SK-N-SH treated with all-trans-retinoic acid at 6 μM for 48 hours (cell line): ENCODE measurements at places on chromosomes 2 and 18.

DNA sequence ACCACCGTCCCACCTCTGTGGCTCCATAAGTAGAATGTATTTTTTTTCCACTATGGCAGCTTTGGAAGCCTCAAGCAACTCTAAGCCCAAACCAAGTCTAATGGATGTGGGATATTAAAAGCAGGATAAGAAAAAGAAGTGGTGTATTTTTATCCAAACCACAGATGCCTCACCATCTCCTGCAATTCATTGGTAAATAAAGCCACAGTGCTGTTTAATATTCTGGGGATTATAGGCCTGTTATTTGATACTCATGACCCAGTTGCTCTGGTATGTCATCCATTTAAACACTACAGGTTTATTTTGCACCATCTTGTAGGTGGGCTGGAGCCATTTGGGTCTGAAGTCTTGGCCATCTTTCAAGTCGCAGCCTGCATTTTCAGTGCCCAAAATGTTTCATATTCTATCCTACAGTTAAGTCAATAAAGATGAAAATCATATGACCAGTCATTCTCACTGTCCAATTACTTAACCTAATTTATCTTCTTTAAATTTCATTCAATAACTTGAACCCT, 279.5 kb upstream of the EPHA4 start:
- no peak for ATAC-seq

DNA sequence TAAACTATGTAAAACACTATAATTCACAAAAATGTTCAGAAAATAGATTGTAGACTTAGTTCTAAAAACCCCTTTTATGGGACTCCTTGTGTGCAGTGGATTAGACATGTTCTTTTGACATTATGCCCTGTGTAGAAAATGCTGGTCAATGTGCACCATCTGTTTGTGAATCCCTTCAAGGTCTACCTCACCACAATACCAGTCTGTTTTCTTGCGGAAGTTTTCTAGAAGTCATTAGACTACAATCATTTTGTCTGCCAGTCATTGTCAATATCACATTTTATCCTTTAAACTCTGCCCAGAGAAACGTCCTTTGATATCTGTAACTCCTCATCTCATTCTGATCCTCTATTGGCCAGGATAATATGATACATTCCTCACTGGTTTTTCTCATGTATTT, 7.8 kb downstream of the ITGA4 start:
- no peak for ATAC-seq

DNA sequence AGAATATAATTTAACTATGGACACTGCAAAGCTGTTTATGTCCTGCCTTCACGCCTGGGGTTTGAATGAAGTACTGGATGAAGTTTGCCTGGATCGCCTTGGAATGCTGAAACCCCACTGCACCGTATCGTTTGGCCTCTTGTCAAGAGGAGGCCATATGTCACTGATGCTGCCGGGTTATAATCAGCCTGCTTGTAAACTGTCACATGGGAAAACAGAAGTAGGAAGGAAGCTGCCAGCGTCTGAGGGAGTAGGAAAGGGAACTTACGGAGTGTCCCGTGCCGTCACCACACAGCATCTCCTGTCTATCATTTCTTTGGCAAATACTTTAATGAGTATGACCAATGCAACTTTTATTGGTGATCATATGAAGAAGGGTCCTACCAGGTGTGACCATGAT, 105.8 kb downstream of the WDR7 start:
- no peak for ATAC-seq

DNA sequence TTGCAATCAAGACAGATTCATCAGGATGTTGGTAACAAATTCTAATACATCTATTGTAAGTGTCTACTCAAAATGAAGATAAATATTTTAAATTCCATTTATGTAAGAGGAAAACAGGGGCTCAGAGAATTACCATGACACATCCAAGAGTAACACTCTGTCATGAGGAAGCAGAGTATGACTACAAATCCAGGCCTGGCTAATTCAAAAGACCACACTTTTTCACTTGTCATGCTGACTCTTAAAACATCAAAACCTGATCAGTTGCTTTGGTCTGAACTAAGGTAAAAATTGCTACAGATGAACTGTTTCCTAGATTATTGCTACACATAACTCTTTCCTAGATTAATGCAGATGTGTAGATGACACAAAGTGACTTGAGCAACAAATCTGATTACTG, 880.6 kb downstream of the TSN start:
- ATAC-seq: no peak

DNA sequence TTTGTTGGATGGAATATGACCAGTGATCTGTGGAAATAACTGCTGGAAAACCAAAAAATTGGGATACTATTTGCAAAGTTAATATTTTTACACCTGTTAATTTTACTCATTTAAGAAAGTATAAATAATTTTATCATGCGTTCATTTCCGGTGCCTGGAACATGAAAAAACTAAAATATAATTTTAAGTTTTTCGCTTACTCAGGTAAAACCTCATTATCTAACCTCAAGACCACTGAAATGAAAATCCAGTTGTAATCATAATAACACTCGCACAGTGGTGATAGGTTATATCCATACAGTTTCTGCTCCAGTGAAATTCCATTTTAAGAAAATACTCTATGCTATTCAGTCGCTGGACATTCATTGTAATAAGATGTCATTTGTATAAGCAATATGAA, 517.9 kb downstream of the DPP10 start:
- no peak for ATAC-seq

DNA sequence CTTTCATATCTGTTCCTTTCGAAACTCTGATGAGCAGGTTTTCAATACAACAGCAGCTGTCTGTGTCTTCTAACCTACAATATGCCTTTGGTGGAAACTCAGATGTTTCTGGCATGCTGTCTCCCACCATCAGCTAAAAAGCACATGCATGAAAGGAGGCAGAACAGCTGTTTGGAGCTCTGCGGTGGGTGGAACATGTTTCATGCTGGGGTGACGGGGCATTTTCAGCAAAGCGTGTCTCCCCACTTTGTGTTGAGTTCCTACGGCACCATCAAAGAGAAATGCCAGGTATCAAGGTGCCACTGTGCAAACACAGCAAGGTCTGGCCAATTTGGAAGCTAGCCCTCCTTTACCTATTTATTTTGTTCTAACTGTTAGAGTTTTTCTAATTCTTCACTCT, 290.1 kb downstream of the CLIP4 start:
- ATAC-seq: no peak

DNA sequence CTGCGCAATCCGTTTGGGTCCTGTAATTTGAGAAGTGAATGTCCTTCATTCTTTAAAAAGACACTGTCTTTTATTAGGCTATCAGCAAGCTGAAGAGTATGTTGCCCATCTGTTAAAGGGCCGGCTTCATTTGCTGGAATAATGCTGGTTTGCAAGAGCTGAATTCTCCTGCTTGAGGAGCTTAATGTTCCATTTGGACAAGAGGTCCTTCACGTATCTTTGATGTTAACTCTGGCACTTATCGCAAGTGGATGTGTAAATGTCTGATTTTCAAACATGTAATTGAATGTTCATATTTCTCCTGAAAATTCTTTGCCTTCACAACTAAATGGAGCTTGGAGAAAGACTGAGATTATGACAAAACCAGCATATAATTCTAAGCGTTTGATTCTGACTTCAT, 280.8 kb upstream of the NRP2 start:
- no peak for ATAC-seq

GRCh38 chr2:188324067-188324466, 32.4 kb downstream of the GULP1 start:
- ATAC-seq: 0 out of 3 replicates have a peak, but pooled peaks have one; percentile 10

- peak; percentile 86 for ATAC-seq
Observed at GRCh38 chr2:112493858-112494648, 12.1 kb downstream of the TTL start.

GRCh38 chr18:3157606-3158005, 62.2 kb downstream of the MYOM1 start:
- ATAC-seq: no peak

DNA sequence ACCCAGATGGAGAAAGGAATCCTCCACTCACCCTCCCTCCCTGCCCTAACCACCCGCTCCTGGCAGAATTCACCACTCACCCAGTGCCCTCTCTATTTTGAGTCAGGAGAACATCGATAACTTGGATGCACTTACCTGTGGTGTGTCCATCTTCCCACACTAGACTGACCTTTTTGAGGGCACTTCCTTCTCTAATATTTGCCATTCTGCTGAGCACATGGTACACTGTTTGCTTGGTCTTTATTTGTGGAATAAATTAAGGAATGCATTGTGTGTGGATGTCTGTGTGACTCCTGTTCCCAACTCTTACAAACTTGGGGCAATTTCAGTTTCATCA, 133.7 kb downstream of the ACKR3 start:
- ATAC-seq: no peak

GRCh38 chr2:40016151-40016885, 237.3 kb upstream of the THUMPD2 start:
- ATAC-seq: no peak

DNA sequence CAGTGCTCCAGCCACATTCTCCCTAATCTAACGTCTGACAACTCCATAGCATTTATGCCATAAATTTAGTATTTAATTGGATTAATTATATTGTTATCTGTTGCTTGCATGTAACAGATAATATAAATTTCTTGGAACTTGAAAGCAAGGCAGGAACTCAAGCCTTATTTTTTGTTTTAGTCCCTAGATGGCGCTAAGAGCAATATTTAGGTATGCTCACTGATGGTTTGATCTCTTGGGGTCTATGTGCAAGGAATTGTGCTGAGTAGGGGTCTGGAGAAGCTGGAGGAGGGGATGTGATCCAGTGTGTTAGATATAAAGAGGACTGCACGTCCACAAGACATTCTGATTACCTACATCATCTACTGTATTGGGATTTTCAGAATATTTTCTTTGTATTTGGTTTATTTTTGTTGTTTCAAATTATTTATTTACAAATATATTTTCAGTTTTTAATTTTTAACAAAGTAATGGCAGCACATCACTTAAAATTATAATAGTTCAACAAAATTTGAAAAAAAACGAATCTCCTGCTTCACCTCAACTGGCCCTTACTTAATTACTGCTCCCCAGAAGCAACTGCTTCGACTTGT, 32.8 kb downstream of the KATNAL2 start:
- ATAC-seq: no peak

DNA sequence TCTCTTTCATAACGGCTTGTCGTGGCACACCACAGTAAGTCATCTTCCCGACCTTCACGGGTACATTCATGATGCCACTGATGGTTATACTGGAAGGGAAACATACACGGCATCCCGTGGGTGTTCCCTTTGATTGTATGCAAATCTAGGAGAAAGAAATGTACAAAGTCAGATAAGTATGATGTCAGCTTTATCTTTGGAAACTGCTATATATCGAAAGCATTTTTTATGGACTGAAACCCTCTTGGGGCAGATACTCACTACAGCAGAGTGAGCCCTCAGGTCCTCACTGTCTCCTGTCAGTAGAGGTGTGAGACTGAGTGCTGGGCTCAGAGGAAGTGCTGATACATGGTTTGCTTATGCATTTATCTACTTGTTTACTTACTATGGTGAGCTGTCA, 20.4 kb downstream of the PLA2R1 start:
- no peak for ATAC-seq

DNA sequence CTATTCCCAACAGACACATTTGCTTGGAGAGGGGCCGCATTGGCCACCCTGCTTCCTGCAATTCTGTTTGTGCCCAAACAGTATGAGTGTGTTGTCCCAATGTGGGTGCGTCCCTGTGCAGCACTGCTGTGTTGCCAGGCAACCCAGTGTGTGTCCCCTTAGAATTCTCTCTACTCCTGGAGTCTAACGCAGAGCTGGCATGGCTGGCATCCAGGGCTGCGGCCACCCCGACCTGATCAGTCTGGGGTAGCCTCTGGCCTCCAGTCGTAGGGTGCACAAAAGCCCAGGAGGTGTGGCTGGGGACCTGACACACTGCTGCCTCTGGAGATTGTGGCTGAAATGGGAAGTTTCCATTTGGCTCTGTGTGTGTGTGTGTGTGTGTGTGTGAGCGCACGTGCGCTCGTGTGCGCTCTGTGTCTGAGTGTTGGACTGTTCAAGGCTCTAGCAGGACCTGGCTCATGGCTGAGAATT, 48.0 kb downstream of the TEX44 start:
- ATAC-seq: no peak; the same call in 2 of the 3 replicates

DNA sequence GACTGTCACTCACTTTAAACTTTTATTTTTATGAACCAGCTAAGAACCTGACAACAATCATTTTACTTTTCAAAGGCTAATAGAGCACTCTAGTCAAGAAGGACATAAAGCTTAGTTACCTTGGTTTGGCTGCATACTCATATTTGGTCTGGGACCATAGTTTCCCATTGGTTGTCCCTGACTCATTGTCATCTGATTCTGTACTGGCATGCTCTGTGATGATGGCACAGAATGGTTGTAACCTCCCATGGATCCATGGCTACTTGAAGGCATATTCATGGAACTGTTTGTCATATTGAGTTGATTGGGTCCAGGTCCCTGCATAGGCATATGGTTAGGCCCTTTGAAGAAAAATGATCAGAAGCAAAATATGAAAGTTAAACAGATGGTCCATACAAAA, 37.9 kb downstream of the SS18 start:
- no peak for ATAC-seq

- ATAC-seq: no peak
Observed at GRCh38 chr2:1256632-1257324, 156.5 kb upstream of the TPO start.

- ATAC-seq: no peak
Observed at GRCh38 chr18:11290786-11291185, 141.4 kb upstream of the PIEZO2 start.

DNA sequence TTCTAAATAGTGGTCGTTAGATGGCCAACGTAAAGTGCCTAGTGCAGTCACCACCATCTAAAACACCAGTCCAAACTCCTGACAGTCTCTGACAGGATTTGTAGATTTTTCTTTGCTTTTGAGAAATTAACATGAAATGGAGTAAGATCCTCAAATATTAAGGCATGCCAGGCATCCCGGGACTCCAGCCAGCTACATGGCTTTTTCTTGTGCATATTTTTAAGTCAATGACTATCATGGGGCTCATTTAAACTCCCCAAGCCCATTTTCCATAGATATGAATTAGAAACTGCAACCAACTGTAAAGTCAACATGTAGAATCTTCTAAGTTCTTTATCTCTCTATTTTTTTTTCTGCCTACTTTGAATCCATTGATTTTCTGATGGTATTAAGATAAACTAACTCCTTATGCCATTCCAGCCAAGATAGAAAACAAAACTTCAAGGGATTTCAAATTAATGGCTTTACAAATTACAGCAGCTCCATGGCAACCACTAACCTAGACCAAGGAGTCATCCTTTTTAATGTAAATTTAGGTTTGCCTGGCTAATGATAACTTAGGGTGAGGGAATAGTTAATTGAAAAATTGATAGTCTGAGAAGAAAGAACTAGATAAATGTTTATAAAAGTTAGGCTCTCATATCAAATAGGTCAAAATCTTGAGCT, 764.1 kb upstream of the NXPH2 start:
- ATAC-seq: no peak

GRCh38 chr18:10850840-10851239, 298.5 kb downstream of the PIEZO2 start:
- ATAC-seq: no peak
